ENCODE measurements at places on chromosomes 16 and 17.

GRCh38 chr16:1800701-1801100 is 7.2 kb upstream of the IGFALS start:
- no peak for DNase-seq

- DNase-seq = no peak
Observed at GRCh38 chr16:79201436-79201835, 399.1 kb downstream of the MAF start.

- peak; percentile 27 for DNase-seq
Observed at GRCh38 chr17:80876950-80877728, 114.5 kb upstream of the CHMP6 start.

- no peak for DNase-seq
Observed at GRCh38 chr17:70492368-70492767, 323.0 kb downstream of the KCNJ2 start.

GRCh38 chr16:80027007-80027965 is 426.7 kb upstream of the MAF start:
- peak; percentile 27 for DNase-seq

DNA sequence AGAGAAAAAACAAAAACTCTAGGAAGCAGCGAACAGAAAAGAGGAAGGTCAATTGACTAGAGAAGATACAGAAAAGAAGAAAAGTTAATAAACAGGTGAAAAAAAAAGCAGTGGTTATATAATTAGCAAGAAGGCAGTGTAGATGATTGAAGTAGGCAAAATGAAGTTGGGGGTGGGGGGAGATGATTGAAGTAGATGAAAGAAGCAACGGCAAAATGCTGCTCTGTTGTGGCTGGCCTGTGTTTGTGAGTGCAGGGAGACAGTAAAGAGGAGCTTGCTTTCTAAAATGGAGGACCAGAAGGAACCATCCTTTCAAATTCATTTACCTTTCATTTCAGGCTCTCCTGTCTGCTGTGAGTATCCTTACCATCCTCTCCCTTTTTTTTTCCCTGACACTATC is 3.6 kb downstream of the EVI2B start:
- DNase-seq = no peak

DNA sequence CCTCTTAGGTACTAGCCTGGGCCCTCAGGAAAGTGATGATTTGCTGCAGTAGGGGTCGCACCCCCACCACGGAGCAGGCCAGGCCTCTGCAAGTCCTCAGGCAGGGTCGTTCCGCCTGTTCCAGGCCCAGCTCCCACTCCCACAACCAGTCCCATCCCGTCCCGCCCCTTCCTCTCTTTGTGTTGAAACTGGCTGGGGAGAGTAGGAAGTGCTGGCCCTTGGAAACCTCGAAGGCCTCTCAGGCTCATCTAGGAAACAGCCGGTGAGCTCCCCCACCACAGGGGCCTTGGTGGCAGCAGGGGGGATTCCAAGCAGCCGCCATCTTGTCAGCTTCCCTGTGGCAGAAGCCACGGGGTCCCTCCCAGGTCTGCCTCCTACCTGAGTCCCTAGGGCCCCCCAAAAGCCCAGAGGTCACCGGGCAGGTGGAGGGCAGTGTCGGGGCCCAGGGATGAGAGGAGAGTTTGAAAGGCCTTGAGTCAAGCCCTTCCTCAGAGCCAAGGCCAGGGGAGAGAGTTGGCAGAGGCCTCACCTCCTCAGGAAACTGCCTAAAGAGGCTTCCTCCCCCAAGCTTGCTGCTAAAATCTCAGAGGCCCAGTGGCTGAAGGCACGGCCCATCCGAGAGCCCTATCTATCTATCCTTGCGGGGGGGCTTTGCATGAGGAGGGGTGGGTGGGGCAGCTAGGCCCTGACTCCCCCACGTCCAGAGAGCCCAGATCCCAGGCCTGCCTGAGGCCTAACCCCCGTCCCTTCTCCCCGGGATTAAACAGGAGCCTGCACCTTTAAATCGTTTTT is 22.2 kb downstream of the MMP15 start:
- no peak for DNase-seq

DNA sequence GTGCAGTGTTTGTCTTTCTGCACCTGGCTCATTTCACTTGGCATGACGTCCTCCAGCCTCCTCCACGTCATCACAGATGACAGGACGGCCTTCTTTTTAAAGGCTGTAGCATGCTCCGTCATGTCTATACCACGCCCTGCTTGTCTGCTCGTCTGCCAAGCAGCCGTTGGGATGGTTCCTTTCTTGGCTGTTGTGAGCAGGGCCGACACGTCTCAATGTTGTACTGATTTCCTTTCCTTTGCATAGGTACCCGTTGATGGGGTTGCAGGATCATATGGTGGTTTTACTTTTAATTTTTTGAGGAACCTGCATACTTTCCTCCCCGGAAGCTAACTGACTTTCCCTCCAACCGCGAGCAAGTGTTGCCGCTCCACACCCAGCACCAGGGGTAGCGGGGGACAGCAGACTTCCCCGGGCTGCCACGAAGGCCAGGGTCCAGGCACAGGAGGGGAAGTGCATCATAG is 212.2 kb upstream of the ZNF469 start:
- DNase-seq = no peak

- DNase-seq = no peak
Observed at GRCh38 chr16:11552440-11552839, 34.3 kb downstream of the LITAF start.

Data from stimulated activated CD8-positive, alpha-beta memory T cell treated with anti-CD3 and anti-CD28 coated beads, Interleukin-7, amount 100 ng/mL, for 4 hours (primary cell).